NCI-H187 treated with DMSO at 0.1 percent for 48 hours (cell line): ENCODE measurements at places on chromosomes 7 and 10.
A peak's percentile ranks its signal among the peaks of the same experiment; 100 is the strongest.

- no peak for DNase-seq
Observed at GRCh38 chr10:119687192-119688032, 36.2 kb downstream of the BAG3 start.

DNA sequence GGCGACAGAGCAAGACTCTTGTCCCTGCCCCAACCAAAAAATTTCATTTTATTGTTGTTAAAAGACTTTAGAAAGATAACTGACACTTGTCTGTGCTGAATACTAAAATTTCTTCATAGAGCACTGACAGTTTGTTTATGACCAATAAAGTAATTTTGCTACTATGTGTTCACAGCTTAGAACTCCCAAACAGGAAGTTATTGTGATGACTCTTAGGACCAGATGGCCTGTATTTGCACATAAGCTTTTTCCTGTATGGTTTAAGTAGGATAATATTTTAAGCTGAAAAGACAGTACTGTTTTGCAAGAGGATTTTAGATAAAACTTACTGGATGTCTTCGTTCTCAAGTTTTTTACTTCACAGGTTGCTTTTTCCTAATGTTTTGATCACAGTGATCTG lies 80.7 kb downstream of the MMRN2 start:
- no peak for DNase-seq

DNA sequence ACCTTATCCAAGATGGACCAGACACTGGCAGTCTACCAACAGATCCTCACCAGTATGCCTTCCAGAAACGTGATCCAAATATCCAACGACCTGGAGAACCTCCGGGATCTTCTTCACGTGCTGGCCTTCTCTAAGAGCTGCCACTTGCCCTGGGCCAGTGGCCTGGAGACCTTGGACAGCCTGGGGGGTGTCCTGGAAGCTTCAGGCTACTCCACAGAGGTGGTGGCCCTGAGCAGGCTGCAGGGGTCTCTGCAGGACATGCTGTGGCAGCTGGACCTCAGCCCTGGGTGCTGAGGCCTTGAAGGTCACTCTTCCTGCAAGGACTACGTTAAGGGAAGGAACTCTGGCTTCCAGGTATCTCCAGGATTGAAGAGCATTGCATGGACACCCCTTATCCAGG lies 13.4 kb downstream of the LEP start:
- DNase-seq: no peak

GRCh38 chr7:44767912-44768627 lies 19.4 kb downstream of the ZMIZ2 start:
- no peak for DNase-seq

DNA sequence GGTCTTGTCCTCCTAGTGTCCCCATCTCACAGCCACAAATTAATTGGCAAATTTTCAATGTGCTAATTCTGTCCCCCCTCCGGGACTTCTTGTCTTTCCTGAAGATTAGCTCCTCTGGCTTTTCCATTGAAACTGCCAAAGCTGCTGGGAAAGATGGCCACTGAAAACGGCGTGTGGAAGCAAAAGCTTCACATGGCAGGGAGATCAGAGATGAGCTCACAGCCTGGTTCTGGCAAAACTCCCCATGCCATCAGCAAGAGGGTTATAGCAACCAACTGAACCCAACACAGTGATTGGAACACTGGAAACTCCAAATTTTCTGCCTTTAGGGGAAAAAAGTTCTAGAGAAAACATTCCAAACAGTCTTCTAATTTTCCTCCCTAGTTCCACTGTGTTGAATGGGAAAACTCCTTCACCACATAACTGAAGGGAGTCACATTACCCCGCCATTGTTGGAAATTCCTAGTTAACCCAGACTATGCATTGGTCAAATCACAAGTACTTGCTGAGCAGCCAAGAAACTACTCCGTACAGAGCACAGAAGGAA lies 37.0 kb downstream of the NRAP start:
- no peak for DNase-seq

GRCh38 chr7:100428199-100428966 lies at the start of gene ZCWPW1:
Gene ZCWPW1 (minus strand): TSS chr7:100428703. CDS start chr7:100420649, 8,054 bp downstream.
- DNase-seq: peak; percentile 82

DNA sequence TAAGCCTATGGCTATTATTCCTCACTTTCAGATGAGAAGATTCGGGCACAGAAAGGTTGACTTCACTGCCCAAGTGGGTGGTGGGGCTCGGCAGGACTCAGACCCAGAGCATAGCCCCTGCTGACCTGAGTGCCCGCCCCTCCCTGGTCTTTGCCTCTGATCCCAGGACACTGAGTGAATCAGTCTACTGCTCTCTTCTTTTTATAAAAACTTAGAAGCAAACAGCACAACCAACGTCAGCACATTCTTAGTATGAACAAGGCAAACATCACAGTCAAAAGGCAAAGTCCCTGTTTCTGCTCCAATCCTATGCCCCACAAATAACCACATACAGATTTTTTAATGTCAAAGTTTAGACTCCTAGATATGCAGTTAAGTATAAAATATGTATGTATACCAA lies 237.8 kb downstream of the ZMYND11 start:
- no peak for DNase-seq
